ENCODE measurements at places on chromosomes 6 and 20. TPM values are rescaled to one million over a fixed set of nuclear protein-coding genes. Genes with fewer than 3 reads are reported as not detected.

The ATF6B gene
- 16.0 TPM for total RNA-seq

The SLC52A3 gene
- total RNA-seq = not detected

The HDGFL1 gene
- not detected for total RNA-seq

The SASH1 gene
- 3.0 TPM for total RNA-seq

The KHDC1L gene
- not detected for total RNA-seq

The CNKSR3 gene
- total RNA-seq = 0.47 TPM

The SLC25A27 gene
- 4.4 TPM for total RNA-seq

The ARMH2 gene
- not detected for total RNA-seq

The FANCE gene
- total RNA-seq = 14.9 TPM

The BEND6 gene
- total RNA-seq = 1.2 TPM

The PRR3 gene
- total RNA-seq = 4.0 TPM

The ZBTB12 gene
- 0.30 TPM for total RNA-seq

Data from hair follicular keratinocyte (primary cell).